ENCODE measurements at places on chromosomes 7 and 10.

- no peak for DNase-seq
Observed at GRCh38 chr10:34593930-34594329, 221.2 kb downstream of the PARD3 start.

GRCh38 chr10:116521424-116522290, 24.1 kb upstream of the PNLIP start:
- peak; percentile 2 for DNase-seq

GRCh38 chr7:87581723-87582122, 19.0 kb downstream of the ABCB1 start:
- DNase-seq: no peak

DNA sequence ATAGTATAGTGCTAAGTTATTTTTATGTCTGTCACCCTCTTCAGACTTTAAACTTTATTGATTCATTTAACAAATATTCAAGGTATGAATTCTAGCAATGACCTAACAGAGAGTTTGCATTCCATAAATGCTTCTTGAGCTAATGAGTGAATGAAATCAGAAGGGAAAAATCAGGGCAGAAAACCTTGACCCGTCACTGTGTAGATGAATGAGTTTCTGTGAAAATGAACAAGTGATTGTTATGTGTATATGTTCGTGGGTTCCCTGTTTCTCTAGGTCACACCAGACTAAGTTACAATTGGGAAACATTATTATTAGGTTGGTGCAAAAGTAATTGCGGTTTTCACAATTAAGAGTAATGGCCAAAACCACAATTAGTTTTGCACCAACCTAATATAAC, 30.1 kb downstream of the APBB1IP start:
- no peak for DNase-seq
